HL-60 (cell line): ENCODE measurements at places on chromosomes 5 and 9.

DNA sequence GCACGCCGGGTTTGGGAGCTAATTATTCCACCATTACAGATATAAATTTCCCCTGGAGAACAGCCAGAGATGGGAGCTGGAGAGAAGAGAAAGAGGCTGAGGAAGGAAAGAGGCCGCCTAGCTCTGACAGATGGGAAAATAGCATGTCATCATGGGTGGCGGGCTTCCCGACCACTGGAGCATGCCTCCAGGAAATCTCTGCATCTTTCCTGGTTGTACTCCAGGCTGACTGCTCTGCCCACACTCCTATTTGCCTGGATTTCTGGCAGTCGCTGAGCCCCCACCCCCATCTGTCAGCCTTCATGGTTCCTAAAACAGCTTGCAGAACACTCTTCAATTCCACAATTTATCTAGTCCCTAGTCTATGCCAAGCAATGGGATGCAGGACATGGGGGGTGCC is 14.3 kb upstream of the GABRP start:
- DNase-seq: no peak

DNA sequence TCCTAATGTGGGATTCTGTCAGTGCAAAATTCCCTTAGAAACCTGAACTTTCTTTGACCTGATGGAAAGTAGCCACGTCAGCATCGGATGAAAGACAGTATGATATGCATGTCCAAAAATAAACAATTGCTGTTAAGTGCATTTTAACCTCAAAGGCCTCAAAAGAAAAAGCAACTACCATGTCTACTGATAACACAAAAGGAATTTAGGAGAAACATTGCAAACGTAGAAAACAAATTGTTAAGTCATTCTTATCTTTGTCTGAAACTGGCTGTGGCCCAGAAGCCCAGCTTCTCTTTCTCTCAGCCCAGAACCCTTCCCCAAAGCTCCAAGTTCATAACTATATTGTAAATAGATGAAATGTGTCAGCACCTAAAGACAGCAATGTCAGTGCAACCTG is 11.1 kb upstream of the LHFPL2 start:
- no peak for DNase-seq

DNA sequence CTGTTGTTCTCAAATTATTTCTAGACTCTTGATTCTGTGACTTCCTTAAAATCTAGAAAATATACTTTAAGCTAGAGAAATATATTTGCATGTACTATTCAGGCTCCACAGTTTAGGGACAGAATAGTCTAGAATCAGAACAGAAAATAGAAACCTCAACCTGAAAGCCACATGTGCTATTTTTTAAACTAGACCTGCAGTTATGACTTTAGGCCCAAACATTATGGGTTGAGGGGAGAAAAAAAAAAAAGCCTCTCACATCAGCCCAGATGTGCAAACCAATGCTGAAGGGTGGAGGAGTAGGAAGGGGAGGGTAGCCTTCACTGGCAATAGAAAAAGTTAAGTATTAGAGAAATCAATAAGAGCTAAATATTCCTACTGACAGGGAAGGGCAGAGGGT is 35.7 kb downstream of the ELL2 start:
- no peak for DNase-seq

DNA sequence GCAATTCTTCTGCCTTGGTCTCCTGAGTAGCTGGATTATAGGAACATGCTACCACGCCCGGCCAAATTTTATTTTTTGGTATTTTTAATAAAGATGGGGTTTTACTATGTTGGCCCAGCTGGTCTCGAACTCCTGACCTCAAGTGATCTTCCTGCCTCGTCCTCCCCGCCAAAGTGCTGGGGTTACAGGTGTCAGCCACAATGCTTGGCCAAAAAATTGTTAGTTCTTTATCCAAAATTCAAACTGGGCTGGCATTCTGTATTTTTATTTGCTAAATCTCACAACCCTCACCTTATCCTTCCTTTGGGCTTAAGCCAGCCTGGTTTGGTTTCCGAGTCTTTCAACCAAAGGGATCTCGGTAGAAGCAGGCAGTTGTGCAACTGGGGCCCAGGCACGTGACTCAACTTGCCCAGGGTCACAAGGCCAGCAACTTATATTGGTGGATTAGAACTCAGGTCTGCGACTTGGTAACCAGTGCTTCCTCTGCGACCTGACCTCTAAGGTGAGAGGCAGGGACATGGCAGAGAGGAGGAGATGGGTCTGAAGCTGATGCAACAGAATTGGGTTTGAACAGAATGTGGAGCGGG is 26.5 kb upstream of the BOD1 start:
- DNase-seq: no peak

GRCh38 chr9:69898714-69899209 is 78.1 kb downstream of the CFAP95 start:
- no peak for DNase-seq

- DNase-seq: no peak
These were observed 242.6 kb downstream of the HSPA4 start for GRCh38 chr5:133294380-133294779.

DNA sequence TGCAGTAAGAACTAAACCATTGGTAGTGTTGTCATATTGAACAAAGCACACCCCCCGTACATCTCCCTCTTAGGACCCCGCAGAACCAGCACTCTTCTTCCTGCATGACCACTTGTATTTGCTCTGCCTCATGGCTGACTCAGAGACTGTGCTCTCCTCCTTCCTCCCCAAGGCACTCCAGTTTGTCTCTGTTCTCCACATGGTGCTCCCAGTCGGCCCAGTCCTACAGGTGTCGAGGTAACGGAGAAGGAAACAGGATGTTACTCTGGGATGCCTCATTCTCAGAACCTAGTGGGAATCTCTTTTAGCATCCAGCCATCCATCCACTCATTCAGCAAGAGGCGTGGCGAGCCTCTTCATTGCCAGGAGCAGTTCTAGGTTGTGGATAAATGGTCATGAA is 97.0 kb upstream of the NIPAL4 start:
- no peak for DNase-seq

- no peak for DNase-seq
These were observed 6.9 kb downstream of the RAB14 start for GRCh38 chr9:121194730-121195129.

DNA sequence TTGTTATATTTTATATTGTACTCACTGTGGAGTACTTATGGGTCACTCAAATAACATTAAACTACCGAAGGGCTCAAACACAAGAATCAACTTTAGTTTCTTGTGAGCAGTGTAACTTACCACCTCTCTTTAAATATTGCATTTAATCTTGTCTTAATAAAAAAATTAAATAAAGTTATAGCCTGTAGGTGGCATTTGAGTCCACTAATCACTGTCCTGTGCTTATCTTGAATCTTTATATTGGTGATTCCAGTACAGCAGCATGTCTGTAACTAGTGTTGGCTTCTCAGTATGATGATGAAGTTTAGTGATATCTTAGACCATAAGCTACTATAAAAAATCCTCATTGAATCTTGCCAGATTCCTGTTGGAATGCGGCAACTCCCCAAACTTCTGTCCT is 313.8 kb downstream of the FAM170A start:
- DNase-seq: no peak

GRCh38 chr9:21985964-21986667 is 8.1 kb downstream of the CDKN2A start:
- no peak for DNase-seq

- DNase-seq: no peak
These were observed 59.5 kb downstream of the MAST4 start for GRCh38 chr5:66655395-66656324.

- DNase-seq: no peak
These were observed 294.9 kb downstream of the MED10 start for GRCh38 chr5:6083311-6083978.

GRCh38 chr5:79109527-79110492 is 1.8 kb upstream of the BHMT start:
- DNase-seq: peak; percentile 16

GRCh38 chr5:111563031-111563822 is 50.9 kb upstream of the STARD4 start:
- DNase-seq: no peak

GRCh38 chr9:123472862-123473614 is 117.0 kb downstream of the CRB2 start:
- DNase-seq: no peak

- peak; percentile 28 for DNase-seq
These were observed 373.3 kb upstream of the SEMA6A start for GRCh38 chr5:116947691-116948528.

GRCh38 chr5:116135344-116135743 is 50.5 kb downstream of the COMMD10 start:
- DNase-seq: no peak

DNA sequence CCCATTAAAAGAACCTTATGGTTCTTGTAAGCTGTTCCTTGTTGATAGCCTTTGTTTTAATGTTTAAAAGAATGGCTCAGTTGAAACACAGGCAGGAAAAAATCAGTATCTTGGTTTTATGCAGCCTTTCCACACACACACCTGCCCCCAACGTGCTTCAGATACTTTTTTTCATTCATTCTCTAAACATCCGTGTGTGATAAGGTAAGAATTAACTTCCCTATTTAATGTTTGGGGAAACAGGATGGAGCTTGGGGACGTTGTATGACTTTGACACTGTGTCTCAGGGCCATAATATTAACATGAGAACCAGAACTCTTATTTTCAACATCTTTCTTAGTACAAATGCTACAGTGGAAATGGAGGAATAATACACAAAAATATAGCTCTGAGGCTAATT is 5.8 kb upstream of the ZNF622 start:
- DNase-seq: no peak

DNA sequence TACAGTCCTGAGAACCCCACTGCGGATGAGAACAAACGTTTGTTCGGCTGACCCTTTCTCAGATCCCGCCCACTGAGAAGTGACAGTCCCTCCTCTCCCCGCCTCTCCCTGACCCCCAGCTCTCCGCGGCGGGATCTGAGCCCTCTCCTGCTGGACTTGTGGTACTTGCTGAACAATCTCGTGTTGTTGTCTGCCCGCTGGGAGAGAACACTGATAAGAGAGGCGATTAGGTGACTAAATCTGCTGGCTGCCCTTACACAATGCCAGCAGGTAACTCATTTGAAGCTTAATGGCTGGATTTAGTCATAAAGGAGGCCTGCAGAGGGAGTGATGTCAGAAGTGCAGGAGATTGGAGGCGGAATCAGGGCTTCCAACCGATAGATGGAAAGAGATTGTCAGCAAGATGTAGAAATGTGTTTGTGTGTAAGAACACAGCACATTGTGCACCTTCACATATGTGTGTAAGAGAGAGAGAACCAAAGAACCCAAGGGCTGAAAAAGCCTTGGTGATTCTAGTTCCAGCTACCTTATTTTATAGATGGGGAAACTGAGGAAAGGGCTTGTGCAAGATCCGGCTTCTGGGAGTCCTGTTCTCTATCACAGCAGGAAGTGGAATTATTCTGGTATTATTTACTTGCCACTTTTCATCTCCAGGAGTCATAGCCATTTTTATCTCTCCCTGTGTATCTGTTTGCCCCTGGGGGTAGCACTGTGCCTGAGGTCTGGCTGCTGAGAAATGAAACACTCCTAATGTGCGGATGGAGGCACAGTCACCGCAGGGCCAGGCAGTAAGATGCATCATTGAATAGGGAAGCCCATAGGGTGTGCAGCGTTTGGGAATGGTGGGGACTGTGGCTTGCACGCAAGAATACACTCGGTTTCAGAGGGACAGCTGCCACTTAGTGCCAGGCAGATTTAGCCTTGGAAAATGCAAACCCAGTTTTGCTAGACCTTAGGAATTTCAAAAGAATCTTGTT is 203.7 kb upstream of the MSX2 start:
- no peak for DNase-seq

GRCh38 chr9:36551129-36551528 is 21.6 kb upstream of the MELK start:
- DNase-seq: no peak

- no peak for DNase-seq
These were observed 80.1 kb upstream of the PLEKHG4B start for GRCh38 chr5:11898-12297.
